NCI-H1417 (cell line): ENCODE measurements at places on chromosomes 3 and 15.

DNA sequence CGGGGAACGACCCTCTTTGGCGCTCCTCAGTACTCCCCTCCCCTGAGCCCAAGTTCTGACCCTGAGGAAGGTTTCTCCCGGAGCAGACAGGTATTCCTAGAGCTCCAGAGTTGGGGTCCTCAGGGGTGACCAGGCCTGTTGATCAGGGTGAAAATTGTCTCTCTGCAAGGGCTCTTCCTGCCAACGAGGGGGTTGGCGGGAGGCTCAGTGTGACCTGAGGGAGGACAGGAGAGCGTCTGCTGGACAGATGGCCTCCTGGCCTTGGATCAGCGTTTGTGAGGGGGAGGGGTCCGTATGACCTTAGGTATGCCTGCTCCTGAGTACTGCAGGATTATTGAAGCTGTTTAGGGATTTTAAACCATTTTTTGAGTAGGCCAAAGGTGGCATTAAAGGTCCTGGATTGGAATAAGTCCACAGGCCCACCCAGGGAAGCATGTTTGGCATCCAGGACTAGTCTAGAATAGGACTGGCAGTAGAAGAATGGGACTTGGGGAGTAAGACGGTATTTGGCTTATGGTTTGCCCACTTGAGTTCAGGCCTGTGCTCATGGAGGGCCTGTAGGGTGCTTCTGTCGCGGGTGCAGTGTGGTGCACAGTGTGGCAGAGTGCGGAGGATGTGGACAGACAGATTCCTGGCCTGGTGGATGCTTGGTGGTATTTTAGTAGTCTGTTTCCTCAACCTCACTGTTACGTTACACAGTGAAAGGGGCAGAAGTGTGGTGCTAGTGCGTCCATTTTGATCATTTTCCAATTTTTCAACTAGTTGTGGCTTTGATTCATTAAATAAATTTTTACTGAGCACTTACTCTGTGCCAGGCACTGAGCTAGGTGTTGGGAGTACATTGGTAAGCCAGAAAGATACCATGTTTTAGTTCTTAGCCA lies 959 bp downstream of the ZNF592 start:
- DNase-seq = peak; percentile 61

DNA sequence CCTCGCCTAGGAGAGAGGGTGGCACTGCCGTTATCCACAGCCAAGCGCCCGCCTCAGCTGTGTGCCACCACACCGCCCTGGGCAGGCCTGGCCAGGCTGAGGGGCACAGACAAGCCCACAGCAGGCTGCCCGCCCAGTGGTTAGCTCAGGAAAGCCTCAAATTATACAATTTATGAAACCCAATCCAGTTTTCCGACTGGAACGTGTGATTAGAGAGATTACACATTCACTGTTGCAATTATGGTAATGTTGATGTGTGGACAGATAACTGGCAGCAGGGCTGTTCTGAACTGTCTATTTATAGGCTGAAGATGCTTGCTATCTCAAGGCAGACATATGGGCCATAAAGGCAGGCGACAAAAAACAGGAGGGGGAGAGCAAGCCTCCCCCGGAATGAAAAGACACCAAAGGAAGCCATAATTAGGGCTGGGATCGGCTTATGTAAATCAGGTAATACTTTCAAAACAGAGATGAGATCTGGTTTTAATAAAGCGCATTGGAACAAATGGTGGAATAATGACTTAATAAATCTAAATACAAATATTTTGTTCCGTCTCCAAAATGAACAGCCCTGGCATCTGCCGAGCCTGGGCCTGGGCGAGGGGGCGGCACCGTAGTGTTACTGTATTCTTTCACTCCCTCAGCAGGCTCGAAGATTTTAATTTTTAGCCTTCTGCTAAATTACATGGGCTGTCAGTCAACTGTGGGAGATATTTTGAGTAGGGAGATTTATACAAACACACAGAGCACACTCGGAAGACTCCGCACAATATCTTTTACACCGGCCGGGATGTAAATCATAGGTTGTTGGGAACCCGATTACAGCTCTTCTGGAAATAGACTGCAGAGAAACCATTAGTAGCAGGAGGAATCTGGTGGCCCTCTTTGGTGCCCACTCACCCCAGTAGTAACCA lies 103.1 kb upstream of the TLE3 start:
- DNase-seq = no peak

DNA sequence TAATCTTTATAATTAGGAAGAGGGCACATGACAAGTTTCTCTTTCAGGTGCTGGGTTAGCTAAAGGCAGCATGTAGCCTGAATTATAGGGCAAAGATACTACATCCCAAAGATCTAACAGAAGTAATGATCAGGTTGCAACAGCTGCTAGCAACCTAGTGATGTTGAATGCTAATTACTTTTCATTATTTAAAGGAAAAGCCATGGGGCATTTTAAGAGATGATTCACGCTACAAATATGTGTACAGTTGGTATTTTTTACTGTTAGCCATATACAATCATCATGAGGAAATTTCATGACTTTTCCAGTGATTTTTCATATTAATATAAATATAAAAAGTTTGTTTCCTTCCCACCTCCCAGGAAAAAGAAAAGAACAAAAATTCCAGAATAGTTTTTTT lies 43.0 kb downstream of the NEK10 start:
- DNase-seq = no peak

DNA sequence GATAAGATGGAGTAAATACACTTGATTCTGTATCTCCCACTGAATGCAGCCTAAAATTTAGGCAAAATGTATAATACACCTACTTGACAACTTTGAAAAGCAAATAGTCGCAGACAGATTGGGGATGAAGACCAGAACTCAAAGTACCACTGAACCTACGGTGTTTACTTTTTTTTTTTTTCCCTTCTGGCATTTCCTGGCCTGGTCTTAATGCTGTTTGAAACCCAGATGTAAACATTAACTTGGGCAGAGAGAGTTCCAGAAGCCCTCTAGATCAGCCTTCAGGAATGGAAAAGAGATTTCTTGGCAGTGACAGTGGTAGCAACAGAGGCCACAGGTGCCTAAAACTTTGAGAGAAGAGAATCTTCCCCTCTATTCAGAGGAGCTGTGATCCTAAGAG lies 27.8 kb downstream of the ALPK3 start:
- DNase-seq = no peak

GRCh38 chr15:66252685-66253417 lies 699 bp downstream of the MEGF11 start:
- peak; percentile 85 for DNase-seq
